ENCODE measurements at places on chromosomes 6 and 20. TPM values are rescaled to one million over a fixed set of nuclear protein-coding genes. Genes with fewer than 3 reads are reported as not detected.

- DNase-seq: no peak
These were observed 667 bp downstream of the CAP2 start for GRCh38 chr6:17393892-17394631.

- DNase-seq: no peak
These were observed 3.0 kb upstream of the CDYL start for GRCh38 chr6:4773181-4773580.

GRCh38 chr6:158457131-158457530 is 102.8 kb upstream of the TMEM181 start:
- no peak for DNase-seq

DNA sequence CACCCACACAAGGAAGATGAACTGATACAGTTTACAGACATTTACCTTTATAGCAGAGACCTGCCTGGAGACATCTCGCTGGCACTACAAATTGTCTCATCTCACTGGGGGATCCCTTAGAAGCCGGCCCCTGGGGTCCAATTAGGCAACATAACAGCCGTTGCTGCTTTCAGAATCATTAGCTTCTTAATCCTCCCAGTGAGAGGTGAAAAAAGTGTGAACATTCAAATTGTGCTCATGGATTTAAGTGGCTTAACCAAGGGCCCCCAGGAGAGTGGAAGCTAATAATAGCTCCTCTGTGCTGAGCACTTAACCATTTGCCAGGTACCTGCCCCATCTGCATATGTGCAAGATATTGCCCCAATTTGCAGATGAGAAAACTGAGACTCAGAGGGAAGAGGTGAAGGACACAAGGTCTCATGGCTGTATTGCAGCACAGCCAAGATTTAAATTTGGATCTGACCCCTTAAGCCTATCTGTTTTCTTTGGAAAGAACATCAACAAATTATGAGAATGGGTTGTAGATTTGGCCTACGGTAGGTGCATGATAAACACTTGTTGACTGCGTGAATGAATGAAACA is 101.0 kb downstream of the EYA2 start:
- DNase-seq: no peak

EFCAB8 gene
- total RNA-seq: not detected

MUC21 gene
- total RNA-seq: not detected

FRK gene
- total RNA-seq: 0.90 TPM

Data from tibial nerve (tissue), 4 donors.